ENCODE measurements at places on chromosomes 11 and 22.

GRCh38 chr11:1038921-1039320, 2.4 kb upstream of the MUC6 start:
- DNase-seq = no peak

- no peak for DNase-seq
Measured at GRCh38 chr11:118334745-118335144, 7.8 kb downstream of the CD3D start.

GRCh38 chr11:24885580-24886173, 388.8 kb downstream of the LUZP2 start:
- no peak for DNase-seq

- DNase-seq = no peak
Measured at GRCh38 chr11:77590194-77590782, 535 bp downstream of the AQP11 start.

DNA sequence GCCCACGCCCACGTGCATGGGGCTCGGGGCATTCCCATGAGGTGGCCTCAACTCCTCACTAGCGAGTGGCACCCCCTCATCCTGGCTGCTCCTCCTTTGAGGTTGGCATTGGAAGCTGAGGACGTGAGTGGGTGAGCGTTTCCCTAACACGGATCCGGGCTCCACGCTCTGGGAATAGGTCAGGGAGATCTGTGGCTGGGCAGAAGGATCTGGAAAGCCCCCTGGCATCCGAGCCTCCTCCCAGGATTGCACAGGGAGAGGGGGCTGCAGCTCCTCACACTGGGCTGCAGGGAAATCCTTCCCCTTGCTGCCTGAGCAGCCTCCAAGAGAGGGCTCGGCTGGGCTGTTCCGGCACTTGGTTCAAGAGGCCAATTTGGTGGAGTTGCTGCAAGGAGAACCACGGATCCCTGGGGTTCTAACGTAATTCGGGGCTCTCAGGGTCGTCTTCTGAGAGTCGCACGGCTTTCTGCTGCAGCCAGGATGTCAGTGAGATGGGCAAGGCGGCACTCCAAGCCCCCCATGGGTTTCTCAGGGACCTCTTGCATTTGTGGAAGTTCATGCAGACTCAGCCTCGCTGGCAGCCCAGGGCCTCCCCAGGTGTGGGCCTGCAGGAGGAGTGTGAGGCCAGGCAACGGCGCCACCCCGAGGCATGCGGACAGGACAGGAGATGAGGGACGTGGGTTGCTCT, 1119.0 kb downstream of the BRD1 start:
- no peak for DNase-seq

- no peak for DNase-seq
Measured at GRCh38 chr11:21529187-21529586, 663.7 kb upstream of the ANO5 start.

- no peak for DNase-seq
Measured at GRCh38 chr11:91717169-91717568, 507.4 kb upstream of the FAT3 start.

DNA sequence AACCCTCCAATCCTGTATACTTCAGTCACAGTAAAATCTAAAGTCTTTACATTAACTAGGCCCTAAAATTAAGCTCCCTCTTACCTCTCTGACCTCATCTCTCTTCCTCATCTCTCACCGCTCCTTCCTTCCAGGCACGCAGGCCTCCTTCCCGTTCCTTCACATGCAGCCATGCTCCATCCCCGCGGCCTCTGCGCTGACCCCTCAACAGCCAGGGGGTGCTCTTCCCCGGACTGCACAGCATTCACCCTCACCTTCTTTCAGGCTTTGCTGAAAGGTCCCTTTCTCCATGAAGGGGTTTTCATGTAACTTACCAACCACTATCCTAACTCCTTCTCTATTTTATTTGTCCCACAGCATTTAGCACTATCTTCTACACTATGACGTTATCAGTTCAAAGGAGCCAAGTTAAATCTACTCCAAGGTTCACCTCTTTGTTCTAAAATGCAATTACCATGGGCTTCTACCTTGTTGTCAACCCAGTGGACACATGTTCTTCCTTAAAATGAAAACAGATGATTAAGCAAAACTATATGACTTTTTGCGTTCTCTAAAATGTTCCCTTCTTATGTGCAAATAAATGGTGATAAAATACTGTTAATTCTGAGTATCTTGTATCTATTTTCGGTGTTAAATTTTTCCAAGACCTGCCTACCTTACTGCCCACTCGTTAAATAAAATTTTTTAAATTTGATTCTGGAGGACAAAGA, 57.8 kb upstream of the APOA1 start:
- no peak for DNase-seq

DNA sequence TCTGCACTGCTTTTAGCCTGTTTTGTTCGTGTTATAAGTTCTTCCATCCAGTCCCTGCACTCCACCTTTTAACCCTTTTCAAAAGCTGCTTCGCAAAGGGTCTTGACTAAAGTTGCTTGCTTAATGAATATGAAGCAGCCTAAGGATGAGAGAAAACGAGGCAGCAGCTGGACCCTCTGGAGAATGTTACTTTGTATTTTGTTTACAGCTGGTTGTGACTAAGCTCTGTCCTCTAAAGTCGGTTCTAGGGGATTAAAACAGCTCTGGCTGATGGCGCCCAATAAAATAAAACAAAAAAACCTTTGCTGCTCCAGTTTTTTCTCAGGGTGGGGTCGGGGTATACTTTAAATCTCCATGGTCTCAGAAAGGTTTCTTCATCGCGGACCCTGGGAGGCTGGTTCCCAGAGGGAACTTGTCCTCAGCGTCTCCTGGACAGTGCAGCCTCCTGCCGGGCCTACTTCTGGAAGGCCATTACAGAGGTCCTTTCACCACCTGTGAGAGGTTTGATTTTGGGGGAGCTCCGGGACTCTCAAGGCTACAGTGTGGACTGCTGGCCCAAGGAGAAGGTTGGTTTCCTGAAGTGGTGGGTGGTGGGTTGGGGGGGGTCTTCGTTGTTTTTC, 836 bp upstream of the RBM4 start:
- no peak for DNase-seq

DNA sequence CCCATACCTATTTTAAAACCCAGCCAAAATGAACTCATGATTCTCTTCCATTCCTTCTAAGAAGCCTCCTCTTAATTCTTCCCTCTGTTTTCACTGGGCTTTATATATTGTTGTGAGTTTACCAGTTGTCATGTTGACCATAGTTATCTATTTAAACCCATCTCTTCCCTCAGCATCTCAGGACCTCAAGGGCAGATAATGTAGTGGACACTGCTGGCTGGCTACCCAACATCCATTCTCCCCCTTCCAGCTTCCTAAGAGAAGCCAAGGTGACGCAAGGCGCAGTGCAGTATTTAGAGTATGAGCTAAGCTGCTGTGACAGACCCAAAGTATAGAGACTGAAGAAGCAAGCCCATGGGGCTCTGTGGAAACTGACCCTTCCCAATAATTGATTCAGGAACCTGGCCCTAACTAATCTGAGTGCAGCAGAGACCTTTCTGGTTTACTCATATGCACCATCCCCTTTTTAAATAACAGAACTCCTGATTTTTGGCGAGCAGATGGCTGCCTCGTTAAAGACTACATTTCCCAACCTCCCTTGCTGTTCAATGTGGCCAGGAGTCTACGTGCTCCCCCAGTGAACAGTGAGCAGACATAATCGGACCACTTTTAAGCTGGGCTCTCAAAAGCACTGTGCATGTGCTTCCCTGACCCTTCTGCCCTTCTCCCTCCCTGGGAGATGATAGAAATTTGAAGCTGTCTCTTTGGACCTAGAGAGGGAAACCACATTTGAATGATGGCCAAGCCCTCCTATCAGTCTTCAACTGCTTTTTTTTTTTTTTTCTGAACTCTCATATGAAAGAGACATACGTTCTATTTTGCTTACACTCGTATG, 28.1 kb upstream of the CREB3L1 start:
- no peak for DNase-seq

- no peak for DNase-seq
Measured at GRCh38 chr11:93213622-93214021, 15.8 kb upstream of the SLC36A4 start.

- no peak for DNase-seq
Measured at GRCh38 chr11:96207459-96208449, 135.2 kb downstream of the MAML2 start.

DNA sequence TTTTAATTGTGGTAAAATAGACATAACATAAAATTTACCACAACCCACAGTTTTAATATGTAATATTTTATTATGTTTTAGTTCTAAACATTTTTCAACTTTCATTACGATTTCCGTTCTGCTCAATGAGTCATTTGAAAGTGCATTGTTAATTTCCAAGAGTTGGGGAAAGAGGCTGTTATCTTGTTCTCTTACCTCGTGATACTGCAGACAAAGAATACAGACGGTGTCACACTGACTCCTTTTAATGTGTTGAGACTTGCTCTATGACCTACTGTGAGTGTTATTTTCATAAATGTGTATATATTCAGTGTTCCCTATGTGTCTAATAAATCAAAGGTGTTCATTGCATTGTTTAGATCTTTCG, 10.8 kb upstream of the RAC2 start:
- no peak for DNase-seq

DNA sequence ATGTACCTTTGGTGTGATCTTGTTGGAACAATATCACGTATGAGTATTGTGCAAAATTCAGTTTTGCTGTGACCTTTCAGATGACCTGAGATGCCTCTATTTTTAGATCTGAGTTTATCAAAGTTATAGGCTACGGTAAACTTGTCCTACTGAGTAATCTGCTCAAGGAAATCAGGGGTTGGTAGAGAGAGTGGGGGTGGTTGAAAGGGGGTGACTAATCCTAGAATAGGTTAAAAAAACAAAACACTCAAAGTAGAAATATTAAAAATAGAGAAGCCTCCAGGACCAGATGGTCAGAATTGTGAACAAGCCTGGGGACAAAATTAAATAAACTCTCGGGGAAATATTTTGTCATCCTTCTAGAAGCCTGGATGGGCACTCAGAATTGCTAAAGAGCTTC, 59.9 kb upstream of the C11orf87 start:
- DNase-seq = no peak

GRCh38 chr11:130218501-130219070, 59.0 kb downstream of the ST14 start:
- DNase-seq = no peak

- no peak for DNase-seq
Measured at GRCh38 chr22:37303821-37304274, 21.5 kb downstream of the CYTH4 start.

- DNase-seq = no peak
Measured at GRCh38 chr11:47506795-47507562, 46.0 kb downstream of the CELF1 start.

DNA sequence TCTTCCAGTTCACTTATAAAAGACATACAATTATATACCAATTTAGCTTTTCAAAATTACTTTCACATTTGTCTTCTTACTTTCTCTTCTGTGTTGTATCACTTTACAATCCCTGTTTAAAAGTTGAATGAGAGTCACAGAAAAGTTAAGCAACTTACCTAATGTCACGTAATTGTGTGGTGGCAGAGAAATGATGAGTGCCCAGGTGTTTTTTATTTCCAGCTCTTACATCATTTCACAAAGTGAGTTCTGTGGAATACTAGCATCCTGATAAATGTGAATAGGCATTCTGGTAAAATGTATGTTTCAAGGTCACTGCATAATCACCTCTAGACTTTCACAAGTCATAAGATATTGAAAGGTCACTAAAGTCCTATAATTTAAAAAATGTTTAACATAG, 133.0 kb upstream of the FIBIN start:
- no peak for DNase-seq
